ENCODE measurements at places on chromosomes 5 and 9.

GRCh38 chr9:34547960-34548611 lies 25.3 kb upstream of the ENHO start:
- peak; percentile 56 for DNase-seq

DNA sequence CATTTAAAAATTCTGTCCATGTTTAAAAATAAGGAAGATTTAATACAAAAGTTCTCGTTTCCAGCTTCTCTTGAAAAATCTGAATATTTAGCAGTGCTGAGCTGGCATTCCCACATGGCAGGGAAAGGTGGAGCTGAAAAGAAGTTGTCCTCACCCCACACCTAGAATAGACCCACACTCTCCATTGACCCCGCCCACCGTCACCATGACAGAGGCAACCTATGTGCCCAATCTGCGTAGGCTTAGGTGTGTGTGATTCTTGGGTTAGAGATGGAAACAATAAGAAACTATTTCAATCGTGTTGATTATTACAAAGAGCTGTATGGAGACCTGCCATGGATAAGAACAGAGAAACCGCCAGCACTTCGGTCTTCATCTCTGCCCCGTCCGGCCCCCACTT lies 8.9 kb upstream of the STK32A start:
- no peak for DNase-seq

- DNase-seq: no peak
Observed at GRCh38 chr9:138077898-138078540, 200.4 kb downstream of the CACNA1B start.

DNA sequence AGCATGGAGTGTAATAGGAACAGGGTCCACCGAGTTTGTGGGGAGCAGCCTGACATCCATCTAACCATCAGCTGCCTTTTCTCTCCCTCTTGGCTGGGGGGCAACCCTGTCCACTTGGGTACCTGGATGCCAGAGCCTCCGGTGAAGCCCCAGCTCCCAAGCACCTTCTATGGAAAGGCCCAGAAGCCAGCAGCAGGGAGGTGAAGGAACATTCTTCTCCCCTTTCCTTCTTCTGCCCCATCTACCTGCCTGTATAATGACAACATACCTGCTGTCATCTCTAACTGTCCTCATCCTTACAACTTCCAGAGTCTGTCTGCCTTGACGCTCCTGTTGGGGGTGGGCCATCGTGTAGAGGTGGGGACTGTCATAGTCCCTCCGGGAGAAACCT lies 33.1 kb downstream of the THBS4 start:
- no peak for DNase-seq

- DNase-seq: no peak
Observed at GRCh38 chr9:137715321-137715720, 96.5 kb downstream of the EHMT1 start.

- no peak for DNase-seq
Observed at GRCh38 chr9:83032065-83032625, 30.8 kb downstream of the RASEF start.
